Caco-2 (cell line): ENCODE measurements at places on chromosomes 7 and 10. TPM values are rescaled to one million over a fixed set of nuclear protein-coding genes. Genes with fewer than 3 reads are reported as not detected.
A peak's percentile ranks its signal among the peaks of the same experiment; 100 is the strongest.

DNA sequence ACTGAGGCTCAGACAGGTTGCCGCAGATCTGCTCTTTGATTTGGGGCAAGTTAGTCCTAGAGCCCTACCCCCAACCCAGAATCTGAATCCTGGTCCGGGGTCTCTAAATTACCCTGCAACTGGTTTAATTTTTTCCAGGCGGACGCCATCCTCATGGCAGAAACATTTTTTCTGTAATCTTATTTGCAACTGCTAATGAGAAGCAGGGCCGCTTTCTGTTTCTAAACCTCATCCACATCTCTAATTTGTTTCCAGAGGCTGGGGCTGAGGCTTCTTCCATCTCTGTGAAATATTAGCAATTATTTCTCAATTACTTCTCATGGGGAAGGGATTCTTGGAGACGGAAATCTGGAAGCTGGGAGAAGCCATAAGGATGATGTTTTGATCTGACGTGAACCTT is 261.6 kb downstream of the RPS24 start:
- DNase-seq = no peak

DNA sequence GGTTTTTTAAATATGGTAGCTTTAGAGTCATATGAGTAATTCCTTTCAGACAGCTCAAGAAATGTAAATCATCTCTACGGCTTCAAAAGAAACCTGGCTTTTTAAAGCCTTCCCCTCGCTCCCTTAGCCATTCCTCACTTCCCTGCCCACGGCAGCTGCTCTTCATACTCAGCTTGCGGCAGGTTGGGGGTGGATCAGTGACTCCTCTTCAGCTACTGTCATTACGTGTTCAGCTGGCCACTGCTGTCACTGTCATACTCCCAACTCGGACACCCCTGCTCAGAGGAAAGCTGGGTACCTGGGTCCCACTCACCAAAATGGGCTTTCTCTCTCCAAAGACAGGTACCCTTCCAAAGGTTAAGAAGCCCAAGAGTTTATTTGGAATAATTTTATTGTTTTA is 6.6 kb downstream of the YWHAG start:
- no peak for DNase-seq

DNA sequence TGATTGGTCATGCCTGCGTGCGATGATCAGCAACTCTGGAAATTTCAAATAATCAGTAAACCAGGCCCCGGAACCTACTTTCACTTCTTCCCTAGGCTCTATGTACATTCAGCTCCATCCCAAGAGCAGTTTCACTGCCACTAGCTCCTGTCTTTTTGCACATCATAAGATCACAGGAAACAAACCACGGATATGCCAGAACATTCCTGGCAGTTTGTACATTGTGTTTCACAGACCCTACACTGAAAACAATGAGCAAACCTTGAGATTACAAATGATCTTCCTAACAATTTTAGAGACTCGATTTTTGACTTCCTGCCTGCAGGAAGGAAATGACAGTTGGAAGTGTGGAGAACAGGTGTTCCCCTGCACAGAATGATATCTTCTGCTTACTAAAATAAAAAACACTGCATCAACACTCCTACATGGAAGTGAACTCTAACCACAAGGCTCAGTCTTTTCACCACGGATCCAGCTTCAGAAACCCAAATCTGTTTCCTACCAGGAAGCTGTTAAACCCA is 7.6 kb upstream of the TMEM236 start:
- DNase-seq = no peak

- no peak for DNase-seq
Observed at GRCh38 chr10:11754620-11755019, 12.4 kb downstream of the ECHDC3 start.

DNA sequence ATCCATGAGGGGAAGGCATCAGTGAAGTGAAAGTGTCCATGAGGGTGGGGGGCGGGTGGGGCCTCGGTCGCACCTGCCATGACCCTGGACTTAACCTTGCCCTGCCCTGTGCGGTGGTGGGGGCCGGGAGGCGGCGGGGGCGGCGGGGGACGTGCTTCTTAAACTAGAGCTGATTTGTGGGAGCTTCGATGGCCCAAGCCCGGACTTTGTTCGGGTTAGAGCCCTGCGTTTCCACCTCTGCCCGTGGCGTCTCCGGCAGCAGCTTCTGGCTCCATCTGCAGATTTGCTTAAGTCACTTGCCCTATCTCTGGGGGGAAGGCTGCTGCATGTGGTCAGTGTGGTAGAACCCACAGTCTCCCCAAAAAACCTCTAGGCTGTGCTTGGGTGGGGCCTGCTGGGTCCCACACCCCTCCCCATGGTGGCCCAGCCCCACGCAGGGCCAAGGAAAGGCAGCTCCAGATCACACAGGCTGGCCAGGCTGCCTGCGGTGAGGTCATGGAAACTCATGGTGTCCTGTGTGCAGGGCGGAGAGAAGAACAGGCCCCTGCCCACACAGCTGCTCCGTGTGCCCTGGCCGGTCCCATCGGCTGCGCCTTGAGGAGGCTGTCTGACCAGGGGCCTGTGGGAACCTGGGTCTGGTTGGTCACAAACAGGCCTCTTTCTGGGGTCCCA is 93.2 kb downstream of the INPP5A start:
- no peak for DNase-seq

- no peak for DNase-seq
Observed at GRCh38 chr10:132841615-132841975, 55.6 kb upstream of the NKX6-2 start.

- DNase-seq = no peak
Observed at GRCh38 chr7:95766657-95767056, 5.7 kb upstream of the DYNC1I1 start.

- DNase-seq = no peak
Observed at GRCh38 chr7:66205741-66206090, 582 bp downstream of the TPST1 start.

DNA sequence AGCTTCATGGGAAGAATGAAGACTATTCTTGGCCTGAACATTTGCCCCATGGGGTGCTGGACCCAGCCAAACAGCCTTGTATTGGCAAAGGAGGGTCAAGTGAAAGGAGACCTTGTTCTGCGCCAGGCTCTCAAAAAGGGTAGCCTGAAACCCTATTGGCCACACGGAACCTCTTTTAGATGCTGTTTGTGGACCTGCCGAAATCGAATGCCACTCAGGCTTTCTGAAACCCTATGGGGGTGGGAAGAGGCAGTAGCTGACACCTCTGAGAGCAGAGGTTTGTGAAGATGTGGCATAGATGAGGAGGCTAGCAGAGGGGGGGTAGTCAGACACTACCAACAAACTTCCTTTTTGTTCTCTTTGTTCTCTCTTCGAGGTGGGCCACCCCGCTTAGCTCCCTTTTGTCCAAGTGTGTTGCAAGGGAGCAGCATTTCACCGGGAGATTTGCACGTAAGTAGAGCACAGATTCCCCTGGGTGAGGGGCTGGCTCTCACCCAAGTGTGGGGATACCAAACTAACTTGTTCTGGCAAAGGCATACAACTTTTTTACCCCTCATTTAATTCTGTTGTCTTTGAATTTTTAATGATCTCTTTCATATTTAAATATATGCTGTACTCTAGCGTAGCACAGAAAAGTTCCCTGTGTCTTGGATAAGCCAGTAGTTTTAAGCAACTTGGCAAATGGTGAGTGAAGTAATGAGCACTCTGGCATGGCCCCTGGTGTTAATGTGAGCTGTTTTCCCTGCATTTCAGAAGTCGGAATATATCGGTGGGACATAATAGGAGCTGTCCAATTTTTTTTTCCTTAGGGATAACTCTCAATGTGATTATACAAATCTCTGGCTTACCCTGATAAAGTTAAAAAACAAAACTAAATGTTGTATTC is 107.7 kb downstream of the SEPTIN7 start:
- no peak for DNase-seq

- DNase-seq = peak; percentile 39
Observed at GRCh38 chr10:31134311-31134952, 102.8 kb upstream of the ZNF438 start.

DNA sequence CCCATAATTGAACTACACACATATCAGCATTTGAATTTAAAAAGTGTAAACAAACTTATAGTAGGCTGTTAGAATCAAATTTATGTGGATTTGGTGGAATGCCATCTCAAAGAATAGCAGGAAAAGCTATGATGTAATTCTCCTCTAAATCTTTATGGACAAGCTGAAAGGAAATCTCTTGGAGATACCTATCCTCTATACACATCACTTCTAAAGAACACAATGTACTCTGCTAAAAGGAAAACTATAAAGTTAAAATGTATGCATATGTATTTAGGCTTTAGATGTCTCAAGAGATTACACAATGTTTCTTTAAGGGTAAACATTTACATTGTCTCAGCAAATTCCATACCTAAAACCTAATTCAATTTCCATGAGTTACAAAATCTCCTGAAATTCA is 323.3 kb downstream of the CRPPA start:
- no peak for DNase-seq

DNA sequence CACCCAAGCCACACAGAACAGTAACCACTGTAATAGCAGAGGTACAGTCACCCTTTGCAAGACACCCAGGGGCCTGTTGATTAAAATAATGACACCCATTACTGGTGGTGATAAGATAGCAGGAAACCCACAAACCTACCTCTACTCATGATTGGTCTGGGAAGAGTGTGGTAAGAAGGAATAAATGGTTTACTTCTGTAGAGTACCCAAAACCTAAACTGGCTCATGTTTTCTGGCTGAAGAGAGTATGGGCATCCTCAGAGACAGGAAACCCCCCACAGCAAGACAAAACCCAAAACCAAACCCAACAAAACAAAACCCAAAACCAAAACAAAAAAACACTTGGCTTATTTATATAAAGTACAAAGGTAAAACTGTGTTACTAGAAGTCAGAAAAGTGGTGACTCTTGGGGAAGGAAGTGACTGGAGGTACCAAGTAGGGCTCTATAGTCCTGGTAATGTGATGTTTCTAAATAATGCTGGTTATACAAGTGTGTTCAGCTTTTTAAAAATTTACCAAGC is 15.5 kb upstream of the DNAJB12 start:
- no peak for DNase-seq

GRCh38 chr7:66576646-66577045 is 52.0 kb upstream of the KCTD7 start:
- no peak for DNase-seq

DNA sequence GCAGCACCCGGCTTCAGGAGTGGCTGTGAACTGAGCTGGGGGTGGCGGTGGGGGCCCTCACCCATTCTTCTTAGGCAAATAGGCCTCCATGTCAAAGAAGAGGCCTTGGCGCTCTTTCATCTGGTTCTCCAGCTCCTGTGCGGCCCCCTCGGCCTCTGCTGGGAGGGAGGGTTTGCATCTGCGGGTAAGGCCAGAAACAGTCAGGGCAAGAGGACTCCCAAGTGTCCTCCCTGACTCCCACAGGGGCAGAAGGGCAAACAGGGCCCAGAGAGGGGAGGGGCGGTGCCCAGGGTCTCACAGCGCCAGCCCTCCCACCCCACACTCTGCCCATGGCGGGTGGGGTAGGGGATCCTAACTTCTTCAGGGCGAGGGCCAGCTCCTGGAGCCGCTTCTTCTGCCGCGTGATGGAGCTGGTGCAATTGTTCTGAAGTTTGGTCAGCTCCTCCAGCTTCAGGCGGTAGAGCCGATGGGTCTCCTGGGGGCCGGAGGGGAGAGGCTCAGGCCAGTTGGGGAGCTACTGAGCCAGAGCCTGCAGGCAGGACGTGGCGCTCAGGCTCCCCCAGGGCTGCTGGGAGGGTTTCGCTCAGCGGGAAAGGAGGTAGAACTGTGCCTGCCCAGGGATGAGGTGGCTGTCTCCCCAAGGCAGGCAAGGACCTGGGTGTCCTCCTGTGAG is 2.2 kb downstream of the TMEM120A start:
- no peak for DNase-seq

DNA sequence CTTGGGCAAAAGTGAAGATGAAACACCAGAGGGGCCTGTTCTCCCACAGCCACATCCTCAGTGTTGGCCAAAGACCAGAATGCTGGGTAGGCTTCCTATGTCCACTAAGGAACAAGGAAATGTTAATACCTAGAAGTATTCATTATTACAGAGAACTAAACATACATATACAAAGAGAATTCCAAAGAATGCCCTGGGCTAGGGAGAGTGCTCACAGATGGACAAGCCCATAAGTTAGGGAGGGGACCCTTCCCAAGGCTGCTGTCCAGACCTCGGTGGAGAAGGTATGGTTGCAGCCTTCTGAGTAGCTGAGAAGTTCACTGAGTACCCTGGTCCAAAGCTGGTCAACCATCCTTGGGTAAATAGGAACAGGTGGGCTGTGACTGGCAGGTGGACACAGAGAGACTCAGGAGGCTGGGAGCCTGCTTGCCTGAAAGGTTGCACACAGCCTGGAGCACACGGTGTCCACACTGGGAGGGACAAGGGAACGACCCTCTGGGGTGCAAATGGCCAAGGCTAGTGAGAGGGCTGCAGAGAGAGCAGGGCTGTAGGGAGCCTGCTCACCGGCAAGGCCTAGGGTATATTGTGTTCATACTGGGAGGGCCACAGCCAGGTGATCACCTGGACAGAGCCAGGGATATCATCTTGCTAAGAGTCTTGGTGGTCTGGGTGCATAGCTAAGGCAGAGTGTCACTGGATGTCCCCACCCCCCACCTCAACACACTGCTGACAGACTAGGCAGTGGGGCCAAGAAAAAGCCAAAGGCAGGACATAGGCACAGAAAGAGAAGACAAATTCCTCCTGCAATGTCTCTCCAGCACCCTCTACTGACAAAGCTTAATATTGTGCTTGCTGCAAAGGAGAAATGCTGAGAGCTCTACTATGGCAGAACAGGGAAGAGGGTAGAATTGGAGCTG is 40.3 kb downstream of the CPVL start:
- DNase-seq = peak; percentile 79

GRCh38 chr7:91235211-91235832 is 28.9 kb upstream of the FZD1 start:
- no peak for DNase-seq

Gene C10orf67
- total RNA-seq = not detected in 2 replicates
